ENCODE measurements at places on chromosomes 2 and 18. TPM values are rescaled to one million over a fixed set of nuclear protein-coding genes. Genes with fewer than 3 reads are reported as not detected.
A peak's percentile ranks its signal among the peaks of the same experiment; 100 is the strongest.

TBC1D8 gene
- 21.0 TPM for total RNA-seq

MYO5B gene
- total RNA-seq: 25.4 TPM

DOK1 gene
- total RNA-seq: 49.2 TPM

ARL4C gene
- 18.6 TPM for total RNA-seq

SIX3 gene
- total RNA-seq: not detected

NAGK gene
- 135 TPM for total RNA-seq

DNA sequence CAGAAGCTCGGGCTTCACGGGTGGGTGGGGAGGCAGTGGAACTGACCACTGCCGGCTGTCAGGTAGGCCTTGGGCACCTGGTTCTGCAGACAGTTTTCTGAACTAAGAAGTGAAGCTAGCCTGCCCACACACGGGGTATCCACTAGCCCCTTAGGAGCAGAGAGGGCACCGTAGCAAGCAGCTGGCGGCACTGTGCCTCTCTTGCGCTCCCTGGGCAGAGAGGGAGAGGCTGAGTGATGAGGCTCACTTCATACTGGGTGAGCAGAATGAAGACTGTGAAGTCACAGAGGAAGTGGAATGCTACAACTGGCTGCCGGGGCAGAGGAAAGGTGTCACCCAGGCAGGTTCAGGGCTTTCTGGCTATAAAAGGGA, 753 bp downstream of the ITPRIPL1 start:
- no peaks in the 10 kb centered on the region for H3K27me3 ChIP-seq
- H3K36me3 ChIP-seq: no peaks in the 10 kb centered on the region
- peak overlapping the region; percentile 67 for H3K27ac ChIP-seq
- no peak for DNase-seq

- DNase-seq: no peak
- H3K36me3 ChIP-seq: no peaks in the 10 kb centered on the region
- H3K27me3 ChIP-seq: no peaks in the 10 kb centered on the region
- H3K4me3 ChIP-seq: no peak overlapping the region
Measured at GRCh38 chr2:15547115-15547876, 13.8 kb downstream of the NBAS start.

GRCh38 chr2:69499966-69500365, 62.7 kb upstream of the NFU1 start:
- H3K36me3 ChIP-seq: peaks cover 36% of the 10 kb centered on the region
- H3K4me3 ChIP-seq: no peak overlapping the region
- no peak for DNase-seq
- no peaks in the 10 kb centered on the region for H3K27me3 ChIP-seq

- no peaks in the 10 kb centered on the region for H3K27me3 ChIP-seq
- H3K4me1 ChIP-seq: no peaks in the 10 kb centered on the region
- no peak overlapping the region for H3K27ac ChIP-seq
- no peaks in the 10 kb centered on the region for H3K36me3 ChIP-seq
- H3K4me3 ChIP-seq: no peak overlapping the region
Measured at GRCh38 chr18:75125382-75126331, 83.3 kb downstream of the PTGR3 start.

DNA sequence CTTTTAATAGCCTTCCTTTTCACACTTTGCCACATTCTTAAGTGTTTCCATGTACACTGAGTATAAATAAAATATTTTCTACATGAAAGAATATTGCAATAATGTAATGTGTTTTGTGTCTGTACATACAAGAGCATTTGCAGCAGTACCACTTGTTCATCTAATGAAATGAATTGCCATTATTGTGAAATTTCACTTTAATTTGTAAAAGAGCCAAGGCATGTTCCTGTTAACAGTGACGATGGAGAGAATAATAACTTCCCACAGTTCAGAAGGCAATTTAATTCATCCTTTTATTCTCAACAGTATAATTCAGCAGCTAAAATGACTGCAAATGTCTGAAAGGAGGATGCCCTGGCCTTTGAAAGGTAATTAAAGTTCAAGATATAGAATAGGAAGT, 853.9 kb downstream of the LRRTM4 start:
- no peaks in the 10 kb centered on the region for H3K27me3 ChIP-seq
- H3K4me1 ChIP-seq: no peaks in the 10 kb centered on the region

GRCh38 chr2:207255565-207256470, 90.1 kb upstream of the KLF7 start:
- H3K4me3 ChIP-seq: no peak overlapping the region
- no peaks in the 10 kb centered on the region for H3K36me3 ChIP-seq
- no peak for DNase-seq
- H3K27me3 ChIP-seq: no peaks in the 10 kb centered on the region
- H3K4me1 ChIP-seq: peaks cover 19% of the 10 kb centered on the region

DNA sequence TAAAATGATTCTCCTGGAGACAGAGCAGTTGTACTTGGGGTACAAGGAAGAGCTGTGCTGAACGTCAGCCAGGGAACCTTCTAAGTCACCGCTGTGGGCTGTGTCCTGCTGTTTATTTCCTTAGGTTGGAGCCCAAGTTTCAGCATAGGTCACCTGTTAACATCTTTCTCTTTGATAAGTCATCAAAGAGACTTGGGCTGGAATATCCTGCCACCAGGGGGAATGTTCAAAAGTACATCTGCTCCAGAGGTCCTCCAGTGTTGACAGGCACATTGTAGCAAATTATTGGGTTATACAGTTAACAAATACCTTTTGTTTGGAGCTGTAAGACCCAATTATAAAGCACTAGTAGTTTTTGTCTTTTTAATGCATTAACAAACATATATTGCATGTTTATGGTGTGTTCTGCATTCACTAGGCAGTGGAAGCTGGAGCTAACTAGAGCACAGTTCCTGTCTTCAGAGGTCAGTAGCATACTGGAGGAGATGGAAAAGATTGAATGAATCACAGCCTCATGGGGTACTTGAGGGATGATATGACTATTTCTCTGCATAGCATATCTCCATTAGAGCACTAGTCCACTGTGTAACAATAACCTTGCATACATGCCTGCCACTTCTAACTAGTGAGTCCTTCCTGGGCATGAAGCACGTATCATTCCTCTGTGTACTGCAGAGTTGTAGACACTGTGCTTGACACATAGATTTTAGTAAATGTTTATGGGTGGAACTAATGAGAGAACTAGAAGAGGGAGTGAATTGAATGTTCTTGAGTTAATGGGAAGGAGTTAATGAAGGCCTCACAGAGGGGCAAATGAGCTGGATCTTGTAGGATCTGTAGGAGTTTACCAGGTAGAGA, 182.1 kb downstream of the AGAP1 start:
- no peaks in the 10 kb centered on the region for H3K36me3 ChIP-seq
- peaks cover under 1% of the 10 kb centered on the region for H3K27me3 ChIP-seq
- H3K4me3 ChIP-seq: no peak overlapping the region

- DNase-seq: no peak
- no peak overlapping the region for H3K4me3 ChIP-seq
- H3K36me3 ChIP-seq: peaks cover 89% of the 10 kb centered on the region
Measured at GRCh38 chr2:239143858-239144712, 256.7 kb downstream of the HDAC4 start.

GRCh38 chr18:79315596-79315995, 80.1 kb upstream of the NFATC1 start:
- H3K27me3 ChIP-seq: no peaks in the 10 kb centered on the region
- no peak for DNase-seq
- H3K27ac ChIP-seq: no peak overlapping the region
- peaks cover 21% of the 10 kb centered on the region for H3K36me3 ChIP-seq

DNA sequence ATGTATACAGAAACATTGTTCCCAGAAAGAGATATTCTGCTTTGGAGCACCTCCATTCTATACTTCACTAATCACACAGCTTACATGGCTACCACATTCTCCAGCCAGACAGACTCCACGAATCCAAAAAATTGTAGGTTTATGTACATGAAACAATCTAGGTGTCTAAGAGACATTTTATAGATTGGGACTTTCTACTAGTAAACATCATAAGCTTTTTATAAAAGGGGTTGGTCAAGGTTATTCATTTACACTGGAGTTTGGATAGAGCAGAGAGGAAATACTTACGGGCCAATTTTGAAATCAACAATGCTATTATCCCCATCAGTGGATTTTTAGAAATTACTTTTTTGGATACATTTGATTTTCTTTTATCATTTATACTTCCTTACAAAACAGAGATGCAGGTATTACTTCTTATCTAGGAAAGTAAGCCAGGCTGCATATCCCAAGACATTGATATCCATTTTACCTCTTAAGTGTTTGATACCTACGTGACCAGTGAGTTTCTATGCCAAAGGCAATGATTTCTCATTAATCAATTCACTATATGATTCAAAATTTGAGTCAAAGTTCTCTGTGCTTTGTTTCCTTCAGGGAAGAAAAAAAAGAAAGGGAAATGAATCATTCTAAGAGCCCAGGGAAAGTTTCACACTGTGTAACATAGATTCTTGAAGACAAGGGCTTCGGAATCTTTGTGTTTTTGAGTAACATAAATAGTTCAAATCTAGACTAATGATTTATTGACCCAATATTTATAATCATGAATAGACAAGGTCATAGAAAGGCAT, 140.5 kb downstream of the PTH2R start:
- H3K4me3 ChIP-seq: no peak overlapping the region
- no peaks in the 10 kb centered on the region for H3K4me1 ChIP-seq
- DNase-seq: no peak
- no peak overlapping the region for H3K27ac ChIP-seq
- no peaks in the 10 kb centered on the region for H3K36me3 ChIP-seq

DNA sequence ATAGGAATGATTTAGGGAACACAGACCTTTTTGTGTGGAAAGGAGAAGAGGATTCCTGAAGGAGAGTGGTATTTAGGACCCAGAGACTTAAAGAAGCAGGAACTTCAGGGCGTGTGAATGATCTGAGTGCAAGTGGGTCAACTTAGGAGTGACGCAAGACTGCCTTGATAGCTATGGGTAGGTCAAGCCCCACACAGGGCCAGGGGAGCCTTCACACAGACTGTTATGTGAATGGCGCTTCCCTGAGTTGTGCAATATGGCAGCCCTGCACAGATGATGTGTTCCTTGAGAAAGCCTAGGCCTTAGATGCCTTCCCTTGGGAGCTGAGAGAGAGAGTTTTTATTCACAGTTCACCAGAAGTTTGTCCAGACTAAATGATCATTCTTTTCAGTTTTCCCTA, 47.1 kb upstream of the IGFBP5 start:
- H3K27ac ChIP-seq: no peak overlapping the region
- H3K4me1 ChIP-seq: peaks cover 10% of the 10 kb centered on the region
- DNase-seq: no peak
- no peaks in the 10 kb centered on the region for H3K27me3 ChIP-seq

GRCh38 chr2:50746526-50746925, 285.4 kb downstream of the NRXN1 start:
- H3K4me1 ChIP-seq: no peaks in the 10 kb centered on the region
- no peaks in the 10 kb centered on the region for H3K36me3 ChIP-seq
- no peak overlapping the region for H3K27ac ChIP-seq
- DNase-seq: no peak
- no peaks in the 10 kb centered on the region for H3K27me3 ChIP-seq

DNA sequence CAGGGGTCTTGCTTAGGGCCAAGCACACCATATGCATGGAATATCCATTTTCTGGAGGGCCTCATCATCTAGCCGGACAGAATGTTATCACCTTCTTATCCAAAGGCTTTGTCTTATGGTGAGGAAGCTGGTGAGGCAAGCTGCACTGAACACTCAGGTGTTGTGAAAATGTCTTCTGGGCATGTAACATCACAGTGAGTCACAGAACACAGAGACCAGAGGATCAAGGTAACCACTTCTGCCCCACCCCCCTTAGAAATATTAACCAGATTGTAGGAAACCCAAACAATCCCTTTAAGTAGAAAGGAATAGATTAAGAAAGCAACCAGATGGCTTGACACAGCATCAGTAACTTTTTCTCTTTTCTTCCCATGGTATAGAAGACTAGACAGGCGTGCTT, 51.1 kb downstream of the MYO5B start:
- H3K36me3 ChIP-seq: no peaks in the 10 kb centered on the region
- no peaks in the 10 kb centered on the region for H3K4me1 ChIP-seq
- H3K27me3 ChIP-seq: no peaks in the 10 kb centered on the region
- H3K4me3 ChIP-seq: no peak overlapping the region
- DNase-seq: no peak

- H3K36me3 ChIP-seq: no peaks in the 10 kb centered on the region
- no peak for DNase-seq
- no peaks in the 10 kb centered on the region for H3K27me3 ChIP-seq
- H3K4me1 ChIP-seq: peaks cover 15% of the 10 kb centered on the region
Measured at GRCh38 chr2:37866171-37866934, 58.7 kb upstream of the RMDN2 start.

GRCh38 chr2:130776550-130776949, 21.2 kb downstream of the AMER3 start:
- no peaks in the 10 kb centered on the region for H3K27me3 ChIP-seq
- H3K4me3 ChIP-seq: no peak overlapping the region
- DNase-seq: no peak
- H3K27ac ChIP-seq: no peak overlapping the region
- H3K4me1 ChIP-seq: no peaks in the 10 kb centered on the region
- no peaks in the 10 kb centered on the region for H3K36me3 ChIP-seq

- H3K27me3 ChIP-seq: no peaks in the 10 kb centered on the region
- DNase-seq: no peak
- H3K4me1 ChIP-seq: peaks cover 29% of the 10 kb centered on the region
- H3K27ac ChIP-seq: no peak overlapping the region
- no peaks in the 10 kb centered on the region for H3K36me3 ChIP-seq
Measured at GRCh38 chr2:153476491-153476815, 2.1 kb downstream of the RPRM start.

- no peaks in the 10 kb centered on the region for H3K36me3 ChIP-seq
- H3K27me3 ChIP-seq: no peaks in the 10 kb centered on the region
- no peak for DNase-seq
- no peak overlapping the region for H3K4me3 ChIP-seq
- no peak overlapping the region for H3K27ac ChIP-seq
- peaks cover 10% of the 10 kb centered on the region for H3K4me1 ChIP-seq
Measured at GRCh38 chr18:23200756-23201155, 65.5 kb downstream of the CABLES1 start.

GRCh38 chr18:9109523-9109922, 7.0 kb downstream of the NDUFV2 start:
- no peaks in the 10 kb centered on the region for H3K36me3 ChIP-seq
- H3K4me1 ChIP-seq: peaks cover 61% of the 10 kb centered on the region

DNA sequence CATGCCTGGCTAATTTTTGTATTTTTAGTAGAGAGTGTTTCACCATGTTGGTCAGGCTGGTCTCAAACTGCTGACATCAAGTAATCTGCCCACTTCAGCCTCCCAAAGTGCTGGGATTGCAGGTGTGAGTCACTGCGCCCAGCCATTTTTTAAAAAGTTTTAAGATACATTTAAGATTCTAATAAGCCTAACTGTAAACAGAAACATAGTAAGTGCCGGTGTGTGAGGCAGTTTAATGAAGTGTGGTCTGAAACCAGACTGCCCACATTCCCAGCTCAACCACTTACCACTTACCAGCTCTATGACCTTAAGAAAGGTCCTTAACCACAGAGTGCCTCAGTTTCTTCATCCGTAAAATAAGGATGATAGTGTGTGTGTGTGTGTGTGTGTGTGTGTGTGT, 42.4 kb downstream of the TMEM237 start:
- H3K4me3 ChIP-seq: no peak overlapping the region
- no peaks in the 10 kb centered on the region for H3K4me1 ChIP-seq
- DNase-seq: no peak
- H3K27me3 ChIP-seq: no peaks in the 10 kb centered on the region
- H3K36me3 ChIP-seq: no peaks in the 10 kb centered on the region

Measured in upper lobe of left lung (tissue), 6 donors.